ENCODE measurements at places on chromosomes 3 and 15. TPM values are rescaled to one million over a fixed set of nuclear protein-coding genes. Genes with fewer than 3 reads are reported as not detected.

ADAMTS9 gene
- polyA plus RNA-seq = 5.9 TPM

BHLHE40 gene
- 26.2 TPM for polyA plus RNA-seq

TMEM108 gene
- 44.3 TPM for polyA plus RNA-seq

CYP8B1 gene
- polyA plus RNA-seq = not detected

NT5DC2 gene
- polyA plus RNA-seq = 92.4 TPM

DPPA4 gene
- 8.8 TPM for polyA plus RNA-seq

DNA sequence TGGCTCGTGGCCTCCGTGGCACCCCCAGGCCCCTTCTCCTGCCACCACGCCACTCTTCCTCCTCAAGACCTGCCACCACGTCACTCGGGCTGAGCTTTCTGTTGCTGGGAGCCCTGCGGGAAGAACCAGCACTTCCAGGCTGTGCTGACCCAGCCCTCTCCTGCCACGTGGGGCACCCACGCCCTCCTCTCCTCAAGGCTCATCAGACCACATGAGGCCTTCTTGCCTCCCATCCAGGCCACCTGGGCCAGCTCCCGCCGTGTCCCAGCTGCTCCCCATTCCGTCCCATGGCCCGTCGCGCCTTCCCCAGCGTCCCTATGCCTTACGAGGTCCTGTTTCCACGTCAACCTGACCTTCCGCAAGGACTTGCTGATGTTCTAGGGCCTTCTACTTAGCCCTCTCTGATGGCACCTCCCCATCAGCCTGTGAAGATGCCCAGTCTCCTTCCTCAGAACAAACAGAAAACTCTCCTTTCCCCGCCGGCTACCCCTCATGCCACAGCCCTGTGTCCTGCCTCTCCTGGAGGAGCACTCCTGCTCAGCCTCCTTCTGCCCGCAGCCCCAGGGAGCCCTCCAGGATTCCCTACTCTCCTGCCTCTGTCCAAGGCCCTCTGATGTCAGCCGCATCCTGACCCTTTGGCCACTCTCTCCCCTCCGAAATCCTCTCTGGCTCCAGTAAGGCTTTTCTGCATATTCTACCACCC, 71.1 kb upstream of the BLM start:
- no peak for DNase-seq

- no peak for DNase-seq
Observed at GRCh38 chr3:27089068-27089467, 280.1 kb downstream of the NEK10 start.

DNA sequence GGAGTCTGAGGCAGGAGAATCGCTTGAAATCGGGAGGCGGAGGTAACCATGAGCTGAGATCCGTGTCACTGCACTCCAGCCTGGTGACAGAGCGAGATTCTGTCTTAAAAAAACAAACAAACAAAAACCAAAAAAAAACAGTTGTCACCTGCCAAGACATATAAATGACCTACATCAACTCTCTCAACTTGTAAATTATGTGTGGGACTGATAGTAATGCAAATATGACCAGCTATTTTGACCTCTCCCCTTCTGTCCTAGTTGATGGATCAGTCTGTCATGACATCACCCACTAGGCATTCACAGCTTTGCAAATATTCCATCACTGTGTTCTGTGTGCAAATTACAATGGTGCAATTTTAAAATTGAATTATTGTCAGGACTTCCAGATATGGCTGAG, 175.4 kb downstream of the EBLN2 start:
- no peak for DNase-seq

DNA sequence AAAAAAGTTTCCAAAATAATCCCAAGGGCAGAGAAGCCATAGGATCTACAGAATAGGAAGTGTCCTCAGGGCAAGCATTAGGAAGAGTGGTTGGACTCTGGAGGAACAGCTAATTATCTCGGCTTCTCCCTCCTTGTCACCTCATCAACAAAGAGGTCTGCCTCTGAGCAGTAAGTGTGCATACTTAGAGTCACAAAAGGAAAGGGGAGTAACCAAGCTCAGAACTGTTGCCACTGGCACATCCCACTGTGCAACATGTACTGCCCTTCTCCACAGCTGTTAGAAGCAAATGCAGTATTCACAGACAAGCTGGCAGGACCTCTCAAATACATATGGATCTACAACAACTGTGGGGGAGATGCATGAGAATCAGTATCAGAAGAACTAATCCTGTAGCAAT, 31.5 kb downstream of the NGLY1 start:
- DNase-seq = no peak

- DNase-seq = no peak
Observed at GRCh38 chr3:113132571-113132996, 78.8 kb upstream of the BOC start.

DNA sequence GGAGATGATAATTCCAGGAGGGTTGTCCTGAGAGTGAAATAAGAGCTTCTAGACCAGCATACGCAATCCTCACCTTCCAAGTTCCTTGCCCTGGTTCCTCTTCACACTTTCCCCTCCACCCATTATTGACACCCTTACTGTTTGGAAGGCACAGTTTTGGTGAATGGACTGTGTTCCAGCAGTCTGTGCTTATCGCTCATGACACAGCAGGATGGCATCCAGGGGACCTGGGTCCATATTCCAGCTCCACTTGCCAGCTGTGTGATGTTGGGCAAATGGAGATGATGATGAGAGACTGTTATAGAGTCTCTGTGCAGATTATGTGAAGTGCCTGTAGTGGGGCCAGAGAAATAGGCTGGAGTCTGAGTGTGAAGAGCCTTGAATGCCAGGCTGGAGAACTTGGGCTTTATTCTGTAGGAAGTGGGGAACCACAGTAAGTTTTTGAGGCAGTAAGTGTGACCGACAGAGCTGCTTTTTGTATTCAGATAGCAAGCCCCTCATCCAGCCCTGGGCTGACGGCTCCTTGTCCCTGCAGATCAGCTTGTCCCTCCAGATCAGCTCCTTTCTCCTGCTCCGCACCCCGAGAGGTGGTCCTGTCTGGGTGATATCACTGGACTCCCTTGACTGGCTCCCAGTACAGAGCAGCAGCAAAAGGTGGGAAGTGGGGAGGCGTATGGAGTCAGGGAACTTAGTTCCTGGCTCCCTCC, 8.1 kb downstream of the KBTBD13 start:
- no peak for DNase-seq

DNA sequence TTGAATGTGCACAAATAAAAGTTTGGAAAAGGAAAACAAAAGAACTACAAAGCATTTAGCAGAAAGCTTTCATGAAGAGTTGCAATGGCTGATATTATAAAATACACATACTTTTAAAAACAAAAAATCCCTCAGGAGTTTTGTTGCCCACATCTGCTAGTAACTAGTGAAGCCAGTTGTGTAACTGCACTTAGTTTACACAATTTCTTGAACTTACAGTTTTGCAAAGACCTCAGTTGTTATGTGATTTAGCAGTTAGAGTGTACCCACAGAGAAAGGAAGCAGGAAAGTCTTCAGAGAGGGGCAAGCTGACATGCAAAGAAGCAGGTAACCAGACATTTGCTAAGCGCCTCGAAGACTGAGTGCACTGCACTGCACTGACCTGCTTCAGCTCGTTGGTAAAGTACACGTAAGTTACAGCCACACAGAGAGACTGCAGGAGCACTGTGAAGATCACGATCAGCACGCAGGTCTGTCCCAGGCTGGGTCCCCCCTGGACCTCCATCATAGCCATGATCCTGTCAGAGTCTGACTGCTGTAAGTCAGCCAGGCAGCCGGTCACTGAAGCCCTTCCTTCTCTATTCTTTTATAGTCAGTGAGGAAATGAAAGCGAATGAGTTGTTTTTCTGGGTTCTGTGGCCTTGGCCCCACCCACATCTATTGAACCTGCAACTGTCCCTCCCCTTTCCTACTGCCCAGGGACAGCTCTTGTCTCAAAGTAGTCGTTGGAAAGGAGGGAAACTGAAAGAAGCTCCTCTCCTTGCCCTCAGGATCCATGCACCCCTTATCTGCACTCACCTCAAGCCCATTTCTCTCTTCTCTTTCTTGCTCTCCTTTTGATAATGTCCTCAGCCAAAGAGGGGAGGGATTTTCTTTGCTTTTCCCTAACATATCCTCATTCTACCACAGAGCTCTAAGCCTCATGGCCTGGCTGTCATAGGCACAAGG, at the start of gene TNFSF10:
TNFSF10 (minus strand) TSS at position 560 of the 948 bp plus-strand sequence; CDS start at position 514, 46 bp downstream.
- DNase-seq = peak; percentile 67

DNA sequence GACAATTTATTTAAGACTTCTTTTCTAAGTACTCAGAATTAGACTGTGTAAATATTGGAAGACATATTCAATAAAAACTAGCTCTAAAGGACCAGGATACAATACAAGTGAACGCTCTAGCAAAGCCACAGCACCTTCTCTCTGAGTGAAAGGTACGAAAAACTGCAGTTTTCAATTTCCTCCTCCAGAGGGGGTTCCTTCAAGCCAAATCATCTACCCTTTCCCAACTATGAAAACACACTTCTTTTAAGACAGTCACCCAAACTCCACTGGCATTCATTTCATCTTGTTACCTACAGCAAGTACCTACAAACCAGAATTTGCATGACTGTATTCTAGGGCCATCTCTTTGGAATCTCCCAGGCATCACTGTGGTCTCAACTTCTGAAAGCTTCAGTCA, 165.8 kb downstream of the ERC2 start:
- no peak for DNase-seq

- DNase-seq = no peak
Observed at GRCh38 chr3:141269961-141270360, 38.3 kb downstream of the PXYLP1 start.

DNA sequence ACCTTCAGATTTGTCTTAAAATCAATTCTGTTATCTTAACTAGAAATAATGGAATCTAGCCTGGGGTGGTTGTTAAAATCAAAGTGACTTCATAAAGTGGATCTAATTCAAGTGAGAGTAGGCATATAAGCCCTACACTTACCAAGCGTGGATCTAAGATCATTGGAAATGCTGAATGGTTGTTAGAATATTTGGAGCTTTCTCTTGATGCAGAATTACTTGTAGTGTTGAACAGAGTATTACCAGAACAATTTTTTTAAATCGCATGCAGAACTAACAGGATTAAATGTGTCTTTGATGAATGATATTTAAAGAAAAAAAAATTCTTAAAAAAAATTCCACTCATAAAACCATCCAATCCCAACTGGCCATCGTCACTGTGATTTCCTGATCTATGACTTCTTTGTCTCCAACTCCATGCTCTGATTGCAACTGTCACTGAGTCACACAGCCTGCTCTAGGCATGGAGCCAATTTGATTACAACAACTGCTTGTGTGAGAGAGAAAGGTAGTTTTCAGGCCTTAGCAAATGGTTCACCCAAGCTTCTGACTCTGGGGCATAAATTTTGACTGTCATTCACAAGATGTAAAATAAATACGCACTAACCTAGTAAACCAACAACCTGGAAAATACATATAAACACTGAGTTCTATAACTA, 25.9 kb upstream of the SPRED1 start:
- DNase-seq = peak; percentile 64

GRCh38 chr3:72338942-72339669, 509.1 kb downstream of the SHQ1 start:
- DNase-seq = no peak

- DNase-seq = no peak
Observed at GRCh38 chr3:152513301-152513960, 244.7 kb downstream of the MBNL1 start.

All from testis (tissue), 5 donors.